ENCODE measurements at places on chromosomes 4 and X.

GRCh38 chrX:40459571-40460158 is 121.1 kb upstream of the ATP6AP2 start:
- no peak for DNase-seq

- DNase-seq, result peak; percentile 84
Measured at GRCh38 chr4:15003401-15003890, 1.2 kb downstream of the CPEB2 start.

DNA sequence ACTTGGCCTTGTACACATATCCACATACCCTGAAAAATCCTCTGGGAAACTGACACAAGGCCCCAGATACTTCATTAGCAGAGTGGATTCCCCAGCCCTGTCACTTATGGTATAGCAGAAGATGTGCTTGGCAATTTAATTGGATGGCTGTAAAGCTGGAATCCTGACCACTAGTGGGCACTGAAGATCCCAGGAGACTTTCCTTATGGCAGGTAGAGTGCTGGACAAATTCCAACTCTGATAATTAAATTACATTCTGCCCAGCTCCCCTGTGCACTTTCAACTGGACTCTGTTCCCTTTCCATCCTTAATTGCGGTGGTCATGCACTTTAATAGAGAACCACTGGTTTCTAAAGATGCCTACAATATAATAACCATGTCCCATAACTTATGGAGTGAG is 119.8 kb downstream of the DCK start:
- peak; percentile 51 for DNase-seq

DNA sequence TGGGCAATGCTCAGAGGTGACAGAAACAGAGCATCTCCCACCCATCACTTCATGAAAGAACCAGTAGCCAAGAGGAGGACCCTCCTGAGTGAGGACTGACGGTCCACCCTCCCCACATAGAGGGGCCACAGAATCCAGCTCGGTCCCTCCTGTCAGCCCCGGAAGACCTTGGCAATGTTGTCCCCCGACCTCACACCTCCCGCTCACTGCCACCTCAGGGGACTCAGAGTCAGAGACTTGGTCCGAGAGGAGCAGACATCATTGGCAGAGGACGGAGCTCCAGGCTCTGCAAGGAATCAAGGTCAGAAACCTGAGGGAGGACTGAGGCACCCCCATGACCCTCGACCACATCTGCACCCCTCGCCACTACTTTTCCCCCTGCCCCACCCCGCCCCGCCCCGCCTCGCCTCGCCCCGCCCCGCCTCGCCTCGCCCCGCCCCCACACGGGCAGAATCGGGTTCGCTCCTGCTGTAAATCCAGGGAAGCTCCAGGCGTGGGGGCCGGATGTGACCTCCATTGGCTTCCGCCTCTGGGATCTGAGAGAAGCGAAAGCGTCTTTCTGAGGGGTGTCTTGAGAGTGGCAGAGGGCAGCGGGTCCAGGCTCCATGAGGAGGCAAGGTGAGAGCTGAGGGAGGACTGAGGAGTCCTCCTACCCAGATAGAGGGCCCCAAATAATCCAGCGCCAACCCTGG is at the start of gene MAGEA11:
Gene MAGEA11, plus strand, starts transcription at position 516 of the 692 bp plus-strand sequence. CDS start 1,100 bp downstream, outside the sequence.
- DNase-seq, result peak; percentile 68

- no peak for DNase-seq
Measured at GRCh38 chrX:105462186-105462585, 241.7 kb upstream of the TEX13A start.

DNA sequence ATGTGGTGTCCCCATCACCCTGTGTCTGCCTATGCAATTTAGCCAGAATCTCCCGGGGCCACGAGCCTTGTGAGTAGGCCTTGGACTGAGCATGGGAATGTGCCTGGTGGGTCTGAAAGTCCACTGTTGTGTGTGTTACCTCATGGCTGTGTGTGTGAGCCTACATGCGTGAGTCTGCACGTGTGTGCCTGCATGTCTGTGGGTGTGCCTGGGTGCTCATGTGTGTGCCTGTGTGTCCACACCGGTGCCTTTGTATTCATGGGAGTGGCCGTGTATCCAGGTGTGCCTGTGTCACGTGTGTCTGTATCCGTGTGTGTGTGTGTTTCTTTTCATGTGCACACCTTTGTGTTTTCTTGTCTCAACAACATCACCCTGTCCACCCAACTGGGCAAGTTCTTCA is 14.2 kb downstream of the ATP5ME start:
- DNase-seq, result no peak

GRCh38 chrX:86171366-86171765 is 23.1 kb downstream of the DACH2 start:
- DNase-seq, result peak; percentile 80

GRCh38 chrX:54357414-54358377 is at the start of gene WNK3:
Gene WNK3, minus strand, starts transcription at chrX:54358046.
- DNase-seq, result peak; percentile 96

DNA sequence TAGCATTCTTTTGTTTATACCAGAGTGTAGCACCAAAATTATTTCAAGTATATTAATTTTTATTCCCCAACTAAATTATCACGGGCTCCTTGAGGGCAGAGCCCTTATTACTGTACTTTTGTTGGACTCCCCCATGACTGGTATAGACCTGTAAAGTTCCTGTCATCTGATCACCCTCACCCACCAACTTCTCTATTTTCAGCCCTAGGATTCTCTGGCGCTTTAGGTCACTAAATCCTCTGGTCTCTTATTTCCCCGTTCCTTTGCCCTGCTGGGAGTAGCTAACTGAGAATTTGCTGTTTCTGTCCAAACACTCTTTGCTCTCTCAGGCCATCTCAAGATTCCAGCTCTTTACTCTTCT is 3.2 kb upstream of the XKRX start:
- no peak for DNase-seq

DNA sequence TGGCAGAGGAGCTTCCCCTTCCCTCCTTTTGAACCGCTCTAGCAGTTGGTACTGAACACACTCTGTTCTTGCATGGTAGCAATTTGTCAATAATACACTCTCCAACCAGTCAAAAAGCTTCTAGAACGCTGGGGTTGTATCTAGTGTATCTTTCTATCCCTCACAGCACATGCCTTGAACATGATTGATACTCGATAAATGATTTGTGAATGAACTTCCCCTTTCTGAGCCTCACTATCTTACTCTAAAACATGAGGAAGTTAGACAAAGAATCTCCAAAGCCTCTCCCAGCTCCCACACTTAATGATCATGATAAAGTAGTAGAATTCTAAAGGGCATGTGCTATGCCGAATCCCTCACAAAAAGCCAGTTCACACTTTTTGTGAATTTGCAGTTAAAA is 64.4 kb downstream of the DLG3 start:
- DNase-seq, result peak; percentile 50

- DNase-seq, result no peak
Measured at GRCh38 chrX:26352891-26353430, 137.0 kb downstream of the MAGEB5 start.

GRCh38 chr4:6352031-6352692 is 82.5 kb downstream of the WFS1 start:
- no peak for DNase-seq

GRCh38 chrX:46575991-46576392 is 2.4 kb downstream of the CHST7 start:
- peak; percentile 20 for DNase-seq

DNA sequence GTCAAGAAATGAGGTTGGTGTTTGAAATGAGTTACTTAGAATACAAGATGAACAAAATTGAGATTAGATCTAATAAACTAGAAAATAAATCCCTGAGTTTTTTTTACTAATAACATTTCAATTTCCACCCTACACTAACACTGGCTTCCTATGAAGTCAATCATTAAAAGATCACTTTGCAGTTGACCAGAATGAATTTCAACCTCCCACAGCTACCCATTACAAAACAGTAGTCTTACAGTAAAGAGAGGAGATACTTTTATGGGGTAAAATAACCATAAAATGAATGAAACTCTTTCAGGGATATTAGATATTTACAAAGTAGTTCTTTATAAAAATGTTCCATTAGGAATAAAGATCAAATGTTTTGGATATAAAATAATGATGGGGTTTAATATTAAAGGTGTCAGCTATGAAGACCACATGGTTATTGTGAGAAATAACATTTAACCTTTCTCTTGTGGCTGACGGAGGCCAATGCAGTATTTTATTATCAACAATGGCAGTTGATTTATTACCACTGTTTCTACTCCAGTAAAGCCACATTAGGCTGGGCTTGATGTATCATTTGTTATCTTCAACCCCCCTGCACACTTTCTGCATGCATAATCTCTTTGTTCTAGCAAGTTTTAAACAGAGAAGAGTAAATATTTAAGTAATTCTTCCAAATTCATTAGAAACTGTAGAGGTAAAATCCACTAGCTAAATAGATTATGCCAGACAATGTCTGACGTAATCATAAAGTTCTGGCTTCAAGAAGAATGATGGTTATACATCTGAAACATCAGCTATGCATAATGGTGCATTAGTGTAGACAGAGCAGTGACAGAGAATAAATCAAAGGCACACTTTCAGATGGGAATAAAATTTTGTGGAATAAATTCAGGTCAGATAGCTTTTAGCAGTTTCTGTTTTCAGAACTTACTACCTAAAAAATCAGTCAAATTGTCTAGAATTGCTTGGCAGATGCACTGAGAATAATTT is 516.6 kb downstream of the PCDH18 start:
- DNase-seq, result no peak

DNA sequence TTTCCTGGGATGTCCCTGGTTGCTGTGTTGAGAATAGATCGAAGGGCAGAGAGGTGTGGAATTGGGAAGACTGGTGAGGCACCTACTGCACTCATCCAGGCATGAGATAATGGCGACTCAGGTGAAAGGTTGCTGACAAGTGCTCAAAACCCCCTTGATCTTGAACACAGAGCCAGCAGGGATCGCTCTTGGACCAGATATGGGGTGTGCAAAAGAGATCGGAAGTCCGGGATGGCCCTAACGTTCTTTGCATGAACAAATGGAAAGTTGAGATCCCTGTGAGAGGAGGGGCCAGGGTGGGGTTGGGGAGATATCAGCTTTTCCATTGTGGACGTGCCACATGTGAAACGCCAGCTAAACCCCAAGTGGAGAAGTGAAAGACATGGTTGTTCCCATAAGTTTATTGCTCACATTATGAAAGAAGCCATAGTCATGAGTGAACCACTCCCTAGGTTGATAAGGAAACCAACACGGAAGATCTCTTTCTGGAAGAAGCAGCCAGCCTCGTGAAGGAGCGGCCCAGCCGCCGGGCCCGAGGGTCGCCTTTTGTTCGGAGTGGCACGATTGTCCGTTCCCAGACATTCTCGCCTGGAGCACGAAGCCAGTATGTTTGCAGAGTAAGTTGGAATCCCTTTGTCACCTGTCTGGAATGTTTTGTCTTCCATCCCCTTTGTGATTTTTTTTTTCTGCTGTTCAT is 22.6 kb upstream of the CLCN4 start:
- no peak for DNase-seq

GRCh38 chr4:146029147-146029546 is 90.5 kb upstream of the ZNF827 start:
- DNase-seq, result no peak

DNA sequence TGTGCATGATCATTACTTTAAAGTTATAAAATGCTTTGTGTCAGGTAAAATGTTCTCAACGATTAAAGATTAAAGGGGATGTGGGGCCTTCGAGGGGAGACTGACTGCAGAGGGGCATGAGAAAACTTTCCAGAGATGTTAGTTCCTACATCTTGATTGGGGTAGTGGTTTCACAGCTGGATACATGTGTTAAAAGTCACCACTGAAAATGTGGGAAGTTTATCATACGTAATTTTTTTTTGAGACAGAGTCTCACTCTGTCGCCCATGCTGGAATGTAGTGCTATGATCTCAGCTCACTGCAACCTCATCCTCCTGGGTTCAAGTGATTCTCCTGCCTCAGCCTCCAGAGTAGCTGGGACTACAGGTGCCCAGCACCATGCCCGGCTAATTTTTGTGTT is 79.5 kb downstream of the RBM47 start:
- DNase-seq, result no peak

DNA sequence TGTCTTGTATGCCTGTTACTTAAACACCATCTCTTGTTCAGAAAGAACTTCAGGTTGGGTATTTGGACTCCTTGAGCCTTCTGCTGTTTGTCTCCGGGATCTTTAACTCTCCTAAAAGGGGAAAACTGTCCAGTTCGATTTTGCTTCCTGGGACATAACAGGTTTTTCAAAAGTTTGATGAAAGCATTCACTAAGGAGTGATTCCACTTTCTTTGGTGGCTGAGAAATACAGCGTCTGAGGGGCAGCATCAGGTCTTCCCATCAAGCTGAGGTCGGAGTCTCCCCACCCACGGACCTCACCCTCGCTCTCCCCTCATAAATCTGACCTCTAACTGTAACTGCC is 1.4 kb downstream of the AFAP1 start:
- DNase-seq, result no peak

DNA sequence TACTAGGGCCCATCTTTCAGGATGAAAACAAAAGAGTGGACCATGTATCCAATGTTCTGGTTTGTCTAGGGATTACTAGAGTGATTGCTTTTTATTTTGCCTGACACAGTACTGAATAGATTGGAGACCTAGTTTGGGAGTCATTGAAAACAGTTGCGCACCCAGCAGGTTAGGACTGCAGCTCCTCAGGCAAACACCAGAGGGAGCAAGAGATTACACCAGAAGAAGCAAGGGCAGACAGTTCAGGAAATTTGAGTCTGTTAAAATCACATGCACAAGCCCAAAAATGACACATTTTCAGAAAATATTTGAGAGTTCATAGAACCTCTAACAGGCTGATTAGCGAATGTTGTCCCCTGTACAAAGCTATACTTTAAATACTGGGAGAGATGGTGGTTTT is 55.6 kb downstream of the CYLC1 start:
- peak; percentile 58 for DNase-seq

GRCh38 chrX:44708470-44708869 is 135.4 kb upstream of the DUSP21 start:
- DNase-seq, result no peak

DNA sequence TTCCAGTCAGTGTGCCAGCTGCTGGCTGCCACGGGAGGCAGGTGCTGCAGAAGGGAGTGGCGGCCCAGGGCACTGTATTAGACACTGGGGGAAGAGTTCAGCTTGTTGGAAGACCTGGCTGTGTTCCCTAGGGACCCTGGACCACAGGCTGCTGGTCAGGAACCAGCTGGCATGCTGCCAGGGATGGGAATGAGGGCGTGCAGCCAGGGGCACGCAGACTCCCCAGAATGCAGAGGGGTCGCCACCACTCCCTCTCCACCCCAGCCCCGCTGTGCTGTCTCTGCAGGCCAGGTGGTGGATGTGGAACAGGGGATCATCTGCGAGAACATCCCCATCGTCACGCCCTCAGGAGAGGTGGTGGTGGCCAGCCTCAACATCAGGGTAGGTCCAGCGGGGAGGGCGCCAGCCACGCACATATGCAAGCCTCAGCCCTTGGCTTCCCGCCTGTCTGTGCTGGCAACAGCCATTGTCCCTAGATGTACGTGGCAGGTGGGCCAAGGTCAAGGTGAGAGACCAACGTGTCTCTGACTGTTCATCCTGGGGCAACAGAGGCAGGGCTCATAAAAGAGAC is 12.3 kb downstream of the ABCD1 start:
- DNase-seq, result no peak

DNA sequence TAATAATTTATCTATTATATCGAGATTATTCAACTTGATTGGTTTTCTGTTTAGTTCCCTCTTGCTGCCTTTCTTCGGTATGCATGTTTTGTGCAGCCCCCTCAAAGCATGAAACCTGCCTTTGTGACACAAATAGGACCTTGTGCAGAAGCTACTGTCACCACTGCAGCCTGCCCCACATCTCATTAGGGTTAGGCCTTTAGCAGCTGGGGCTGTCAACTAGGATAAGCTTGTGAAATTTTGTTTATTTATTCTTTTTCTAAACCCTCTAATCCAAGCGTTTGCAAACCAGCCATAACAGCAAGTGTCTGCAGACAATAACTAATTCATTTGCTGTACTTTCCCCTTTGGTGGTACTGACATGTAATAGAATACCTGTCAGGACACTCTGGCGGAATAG is 258.9 kb downstream of the RCHY1 start:
- DNase-seq, result no peak

GRCh38 chr4:147011411-147011810 is 65.7 kb upstream of the TTC29 start:
- no peak for DNase-seq

All from DMS53 (cell line).